ENCODE measurements at places on chromosomes 7 and 10.

- peak; percentile 27 for DNase-seq
Measured at GRCh38 chr7:37068902-37069301, 344.6 kb upstream of the AOAH start.

DNA sequence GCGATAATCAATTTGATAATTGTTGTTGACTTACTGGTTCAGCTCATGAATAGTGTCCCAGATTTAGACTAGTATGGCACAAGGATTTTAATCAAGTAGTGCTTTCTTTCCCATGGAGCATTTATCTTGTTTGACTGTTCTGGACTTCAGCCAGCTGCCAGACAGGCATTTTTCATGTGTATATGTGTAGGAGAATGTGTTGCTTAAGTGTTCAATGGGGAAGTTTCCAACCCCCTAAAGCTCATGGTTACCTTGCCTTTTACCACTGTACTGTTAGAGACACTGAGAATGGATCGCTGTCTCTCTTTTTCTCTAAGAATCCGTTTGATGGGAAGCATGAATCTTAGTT, 103.9 kb downstream of the LRRC4 start:
- no peak for DNase-seq

GRCh38 chr7:69676247-69676646, 78.0 kb downstream of the AUTS2 start:
- DNase-seq = no peak

GRCh38 chr7:137469858-137470257, 126.3 kb upstream of the PTN start:
- DNase-seq = no peak

DNA sequence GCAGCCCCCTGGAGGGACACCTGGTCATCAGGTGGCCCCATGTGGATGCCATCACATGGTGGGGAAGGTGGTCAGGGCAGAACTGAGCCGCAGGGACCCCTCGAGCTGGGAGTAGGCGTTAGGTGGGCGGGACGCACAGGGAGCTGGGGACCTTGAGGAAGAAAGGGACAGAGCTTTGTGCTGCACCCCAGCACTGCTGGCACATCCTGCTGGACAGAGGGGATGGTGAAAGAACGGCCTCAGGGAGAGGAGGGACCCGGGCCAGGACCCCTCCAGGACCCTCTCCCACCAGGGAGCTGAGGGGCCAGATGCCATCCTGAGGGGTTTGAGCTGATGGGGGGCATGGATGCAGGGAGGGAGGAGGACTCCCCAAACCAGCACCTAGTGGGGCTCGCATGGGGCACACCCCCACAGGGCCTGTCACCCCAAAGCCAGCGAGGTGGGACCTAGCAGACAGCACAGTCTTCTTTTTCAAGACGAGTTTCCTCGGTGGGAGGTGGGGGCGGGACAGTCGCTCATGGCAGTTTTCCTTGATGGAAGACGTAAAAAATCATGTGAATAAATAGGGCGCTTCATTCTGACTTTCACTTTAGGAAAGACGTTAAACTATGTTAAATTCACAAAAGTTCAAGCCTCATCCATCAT, 43.3 kb downstream of the STK32C start:
- DNase-seq = no peak

GRCh38 chr7:127666602-127667001, 14.6 kb downstream of the SND1 start:
- no peak for DNase-seq

- no peak for DNase-seq
Measured at GRCh38 chr7:111694376-111694775, 132.1 kb upstream of the IMMP2L start.

GRCh38 chr10:69657430-69657829, 27.4 kb downstream of the FAM241B start:
- no peak for DNase-seq

All from NCI-H524 (cell line).